Stimulated activated CD4-positive, alpha-beta T cell treated with anti-CD3 and anti-CD28 coated beads, Interleukin-2, amount 100 ng/mL, for 4 hours (primary cell): ENCODE measurements at places on chromosomes 1 and 21.

DNA sequence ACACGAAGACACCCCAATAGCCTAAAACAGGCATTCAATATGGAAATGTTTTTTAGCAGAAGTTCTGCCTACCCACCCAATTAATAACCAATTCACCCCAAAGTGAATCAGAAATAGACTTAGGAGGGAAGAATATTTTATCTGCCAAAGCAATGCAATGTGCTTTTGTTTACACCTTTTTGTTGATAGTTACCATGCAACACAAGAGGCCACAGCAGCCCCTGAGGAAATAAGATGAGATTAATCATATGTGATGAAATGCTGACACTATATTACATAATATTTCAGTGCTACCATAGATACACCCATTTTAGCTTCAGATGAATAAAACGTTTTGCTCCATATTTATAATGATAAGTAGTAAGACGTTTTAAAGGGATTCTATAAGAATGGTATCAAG lies 60.9 kb upstream of the RGS2 start:
- no peak for DNase-seq

DNA sequence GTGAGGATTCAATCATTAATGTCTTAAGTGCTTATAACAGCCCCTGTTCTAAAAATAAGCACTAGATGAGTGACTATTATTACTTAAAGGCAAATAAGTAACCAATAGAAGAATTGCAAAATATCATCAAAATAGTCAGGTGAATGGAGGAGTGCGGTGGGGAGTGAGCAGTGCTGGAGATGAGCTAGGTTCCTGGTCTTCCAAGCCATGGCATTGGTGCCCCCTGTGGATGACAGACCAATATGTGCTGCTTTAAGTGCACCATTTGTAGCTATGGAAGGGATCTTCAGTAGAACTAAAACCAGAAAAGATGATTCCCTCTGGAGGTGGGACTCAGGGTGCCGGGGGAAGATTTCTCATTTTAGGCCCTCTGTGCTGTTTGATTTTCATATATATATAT lies 46.1 kb upstream of the SLC30A1 start:
- DNase-seq, result no peak

GRCh38 chr1:2271211-2271721 lies 43.1 kb downstream of the SKI start:
- no peak for DNase-seq

DNA sequence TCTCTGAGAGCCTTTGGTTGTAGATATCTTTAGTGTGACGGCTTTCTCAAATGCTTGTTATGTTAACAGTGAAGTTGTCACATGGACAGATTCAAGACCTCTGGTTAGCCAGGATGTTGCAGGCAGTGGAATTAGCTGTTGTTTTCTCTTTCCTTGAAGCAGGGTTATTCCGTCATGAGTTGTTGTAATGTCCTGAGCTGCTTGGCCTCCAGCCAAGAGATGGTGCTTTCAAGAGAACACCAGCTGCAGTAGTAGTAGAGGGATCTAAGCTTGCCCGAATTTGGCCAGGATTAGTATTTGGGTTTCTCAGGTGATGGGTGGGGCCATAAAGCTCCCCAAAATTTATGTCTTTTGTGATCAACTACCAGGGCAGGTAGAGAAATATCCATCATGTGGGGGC lies 13.4 kb downstream of the KCNE1 start:
- no peak for DNase-seq

GRCh38 chr1:25977801-25978200 lies 20.1 kb downstream of the PAFAH2 start:
- no peak for DNase-seq

- DNase-seq, result no peak
Measured at GRCh38 chr21:44337449-44337848, 1.7 kb downstream of the CFAP410 start.

DNA sequence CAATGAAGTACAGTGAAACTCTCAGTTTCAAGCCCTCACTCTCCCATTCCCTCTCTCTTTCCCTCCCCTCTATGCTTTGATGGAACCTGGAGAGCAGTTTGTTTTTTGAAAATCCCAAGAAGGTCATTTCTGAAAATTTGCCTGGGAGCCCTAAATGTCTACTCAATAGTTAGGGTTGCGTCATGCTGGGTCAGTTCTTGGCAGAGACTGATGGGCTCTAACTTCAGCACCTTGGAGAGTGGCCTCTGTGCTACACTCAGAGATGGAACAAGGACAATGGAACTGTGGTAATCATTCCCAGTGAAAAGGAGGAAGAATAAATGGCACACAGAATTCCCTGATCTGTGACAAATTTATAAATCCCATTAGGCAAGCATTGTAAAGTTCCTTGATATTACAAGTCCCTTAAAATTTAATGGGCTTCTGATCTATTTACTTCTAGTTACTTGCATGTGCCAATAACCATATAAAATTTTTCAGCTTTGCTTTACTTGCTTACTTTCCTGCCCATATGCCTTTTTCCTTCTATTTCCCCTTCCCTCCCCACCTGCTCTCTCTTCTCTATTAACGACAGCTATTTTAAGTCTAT lies 182.9 kb upstream of the KCND3 start:
- no peak for DNase-seq

DNA sequence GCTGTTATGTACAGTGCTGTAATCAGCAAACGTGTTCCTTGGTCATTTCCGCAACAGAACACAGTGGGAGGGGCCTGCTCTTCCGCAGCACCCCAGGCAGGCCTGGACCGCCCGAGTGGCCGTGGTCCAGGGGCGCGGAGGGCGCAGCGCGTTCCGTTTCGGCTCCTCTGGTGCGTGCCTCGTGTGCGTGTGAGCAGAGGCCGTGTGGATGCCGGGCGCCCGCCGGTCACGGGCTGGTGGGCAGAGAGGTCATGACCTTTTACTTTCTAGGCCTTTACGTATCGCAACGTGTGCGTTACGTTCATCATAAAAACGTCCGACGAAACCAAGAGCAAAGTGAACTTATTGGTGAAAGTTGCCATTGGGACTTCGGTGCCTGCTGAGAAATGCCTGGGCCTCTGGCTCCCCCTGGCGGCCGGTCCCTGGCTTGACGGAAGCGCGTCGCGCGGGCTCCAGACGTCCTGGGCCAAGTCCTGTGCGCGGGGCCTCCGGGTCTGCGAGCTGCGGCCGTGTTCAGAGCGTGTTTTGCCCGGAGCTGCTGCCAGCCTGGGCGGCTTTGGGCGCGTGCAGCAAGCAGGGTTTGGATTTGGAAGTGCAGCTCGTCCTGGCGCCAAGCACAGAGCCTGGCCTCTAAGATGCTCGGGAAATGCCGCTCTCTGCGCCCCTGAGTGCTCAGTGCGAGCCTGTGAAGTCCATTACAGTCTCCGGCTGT lies 34.4 kb downstream of the COL18A1 start:
- peak; percentile 71 for DNase-seq

DNA sequence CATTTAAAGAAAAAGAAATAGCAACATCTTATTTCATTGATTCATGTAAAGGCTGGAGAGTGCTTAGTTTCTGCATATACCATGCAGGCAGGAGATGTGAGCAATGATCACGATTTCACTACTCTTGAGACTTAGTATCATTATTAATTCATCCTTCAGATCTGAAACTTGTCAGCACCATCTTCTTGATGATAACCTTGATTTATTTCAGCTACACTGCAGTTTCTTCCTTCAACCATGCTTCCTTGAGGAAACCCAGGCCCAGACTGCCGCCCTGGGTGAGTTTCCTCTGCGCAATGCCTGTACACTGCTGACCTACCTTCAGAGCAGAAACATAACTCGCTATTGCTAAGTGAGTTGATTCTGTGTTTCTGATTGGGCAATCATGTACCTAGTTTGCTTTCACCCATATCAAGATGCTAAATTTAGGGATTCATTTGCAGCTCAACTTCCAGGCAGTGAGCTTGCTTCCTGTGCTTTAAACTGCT lies 13.5 kb upstream of the BCL10 start:
- no peak for DNase-seq

GRCh38 chr1:159890390-159890789 lies 9.6 kb downstream of the CFAP45 start:
- DNase-seq, result no peak

DNA sequence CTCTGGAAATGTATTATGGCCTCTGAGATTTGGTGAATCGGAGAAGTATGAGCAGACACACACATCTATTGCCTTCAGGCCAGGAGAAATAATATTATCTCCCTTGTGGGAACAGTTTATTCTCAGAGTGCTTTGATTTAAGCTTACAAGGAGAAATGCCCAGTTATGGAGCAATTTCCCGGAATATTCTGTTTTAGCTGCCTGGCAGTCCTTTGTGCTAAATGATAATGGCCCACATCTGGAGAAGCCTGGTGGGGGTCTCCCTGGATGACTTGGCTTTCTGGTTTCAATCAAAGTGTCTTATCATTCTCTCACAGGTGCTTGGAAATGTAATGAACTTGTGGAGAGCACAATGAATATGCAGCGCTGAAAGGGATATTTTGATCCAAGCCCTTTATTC lies 389.6 kb upstream of the USP24 start:
- no peak for DNase-seq

DNA sequence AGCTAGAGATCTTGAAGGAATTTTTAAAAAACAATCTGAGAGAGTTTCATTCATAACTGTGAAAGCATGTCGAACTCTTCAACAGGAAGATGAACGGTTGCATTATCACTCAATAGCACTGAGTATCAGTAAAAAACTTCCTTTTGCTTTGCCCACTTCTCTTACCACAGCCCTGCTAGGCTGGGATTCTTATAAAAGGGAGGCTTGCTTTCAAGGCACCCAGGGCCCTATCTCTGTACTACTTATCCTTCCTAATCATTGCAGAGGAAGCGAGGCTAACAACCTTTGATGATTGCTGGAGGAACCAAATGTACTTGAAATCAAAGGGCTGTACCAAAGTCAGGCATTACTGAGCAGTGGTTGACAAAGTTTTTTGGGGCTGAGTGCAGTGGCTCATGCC lies 71.2 kb downstream of the SNRPE start:
- DNase-seq, result no peak

DNA sequence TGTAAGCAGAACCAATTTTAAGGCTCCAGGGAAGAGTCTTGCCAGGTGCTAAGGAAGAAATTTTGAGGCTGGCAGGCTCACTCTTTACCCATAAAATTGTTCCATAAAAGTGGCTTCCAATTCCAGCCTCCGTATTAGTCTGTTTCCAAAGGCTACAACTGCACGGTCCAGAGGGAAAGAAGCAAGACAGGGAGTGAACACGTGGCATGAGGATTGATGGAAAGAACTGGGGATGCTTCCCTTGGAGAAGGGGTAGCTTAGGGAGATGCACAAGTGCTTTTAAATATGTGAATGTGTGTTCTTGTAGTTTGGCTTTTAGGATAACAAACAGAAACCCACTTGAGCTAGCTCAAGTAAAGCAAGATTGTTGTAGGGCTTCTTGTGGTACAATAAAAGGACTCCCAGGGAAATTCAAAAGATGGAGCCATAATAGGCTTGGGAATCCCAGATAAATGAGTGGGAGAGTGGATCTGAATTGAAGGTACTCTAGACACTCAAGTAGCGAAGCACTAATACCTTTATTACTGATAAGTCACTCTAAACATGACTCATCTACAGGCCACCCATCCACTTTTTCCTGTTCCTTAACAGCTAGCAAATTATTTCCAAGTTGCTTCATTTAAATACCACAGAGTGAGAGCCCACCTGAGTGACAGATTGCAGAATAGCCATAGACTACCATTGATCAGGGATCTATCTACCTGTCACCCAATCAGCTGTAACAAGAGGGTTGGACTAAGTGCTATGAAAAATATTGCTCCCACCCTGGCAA lies 34.8 kb upstream of the NPL start:
- no peak for DNase-seq
